ENCODE measurements at places on chromosomes 6 and 20.

- DNase-seq, result peak; percentile 35
Observed at GRCh38 chr6:56345376-56345995, 98.1 kb upstream of the COL21A1 start.

- no peak for DNase-seq
Observed at GRCh38 chr20:14148042-14148441, 152.7 kb downstream of the MACROD2 start.

GRCh38 chr6:142030115-142030619 lies 102.6 kb upstream of the GJE1 start:
- no peak for DNase-seq

DNA sequence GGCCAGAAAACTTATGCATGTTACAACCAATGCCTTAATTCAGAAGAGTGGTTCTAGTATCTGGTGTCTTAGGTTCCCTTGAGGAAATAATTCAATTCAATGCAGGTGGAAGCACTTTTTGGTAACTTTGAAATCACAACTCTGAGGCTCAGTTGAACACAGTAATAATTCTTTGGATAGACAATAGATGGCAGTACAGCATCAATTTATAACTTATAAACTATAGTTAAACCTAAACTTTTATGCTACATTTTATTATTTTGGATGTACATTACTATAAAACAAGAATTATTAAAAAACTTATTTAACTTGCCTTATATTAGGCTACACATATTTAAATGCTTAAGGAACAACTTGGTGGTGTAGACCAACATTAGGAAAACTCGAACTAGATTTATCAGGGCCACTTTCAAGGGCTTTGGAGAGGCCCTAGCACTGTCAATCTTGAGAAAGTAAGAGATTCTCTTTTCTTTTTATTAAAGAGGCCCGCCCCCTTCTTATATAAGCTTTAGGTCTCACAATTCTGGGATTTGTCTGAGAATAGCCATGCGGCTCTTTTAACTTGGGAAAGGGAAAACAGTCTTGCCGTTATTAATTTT lies 85.9 kb downstream of the CRYBG1 start:
- peak; percentile 12 for DNase-seq

GRCh38 chr6:24822696-24823095 lies 24.0 kb upstream of the ARMH2 start:
- DNase-seq, result peak; percentile 10

GRCh38 chr6:73802366-73802765 lies 106.4 kb downstream of the CD109 start:
- DNase-seq, result peak; percentile 36

GRCh38 chr6:47169785-47170616 lies 127.9 kb upstream of the ADGRF1 start:
- DNase-seq, result peak; percentile 50

DNA sequence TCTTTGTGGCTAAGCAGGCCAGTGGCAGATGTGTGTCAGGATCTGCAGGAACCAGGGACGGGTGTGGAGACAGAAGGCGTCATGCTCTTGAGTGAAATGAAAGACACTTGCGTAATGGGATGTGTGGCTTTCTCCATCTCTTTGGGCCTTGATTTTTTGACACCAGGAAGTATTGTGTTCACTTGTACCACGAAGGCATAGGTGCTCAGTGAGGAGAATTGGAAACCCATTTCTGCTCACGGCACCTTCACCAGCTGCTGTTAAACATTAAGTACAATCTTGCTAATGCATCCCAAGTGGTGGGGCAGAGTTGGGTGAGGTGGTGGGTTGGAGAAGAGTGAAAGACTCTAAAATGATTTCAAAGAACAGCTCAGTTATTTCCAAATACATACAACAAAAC lies 30.0 kb downstream of the GJA10 start:
- DNase-seq, result no peak

GRCh38 chr20:23626040-23626620 lies 11.6 kb downstream of the CST3 start:
- DNase-seq, result no peak

DNA sequence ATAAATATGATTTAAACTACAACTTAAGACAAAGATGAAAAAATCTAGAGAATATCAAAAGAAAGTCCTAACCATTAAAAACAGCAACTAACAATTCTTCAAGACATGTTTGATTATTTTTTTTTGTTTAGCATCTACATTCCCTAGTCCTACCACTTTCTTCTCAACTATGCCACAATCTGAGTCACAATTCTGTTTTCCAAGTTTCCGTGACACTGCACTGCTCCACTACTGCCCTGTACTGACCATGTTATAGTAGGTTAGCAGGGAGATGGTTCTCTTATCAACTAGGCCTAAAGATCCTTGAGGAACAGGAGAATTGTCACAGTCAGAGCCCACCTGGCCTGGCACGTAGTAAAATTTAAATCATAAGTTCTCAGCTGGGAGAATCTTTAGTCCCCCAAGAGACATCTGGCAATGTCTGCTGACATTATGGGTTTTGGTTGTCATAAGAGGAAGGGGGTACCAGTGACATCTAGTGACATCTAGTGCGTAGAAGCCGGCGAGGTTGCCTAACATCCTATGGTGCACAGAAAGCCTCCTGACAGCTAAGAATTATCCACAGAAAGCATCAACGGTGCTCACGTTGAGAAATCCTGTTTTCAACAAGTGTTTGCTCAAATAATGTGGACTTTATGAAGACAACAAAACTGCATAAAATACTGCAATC lies 100.5 kb downstream of the PDE10A start:
- no peak for DNase-seq

DNA sequence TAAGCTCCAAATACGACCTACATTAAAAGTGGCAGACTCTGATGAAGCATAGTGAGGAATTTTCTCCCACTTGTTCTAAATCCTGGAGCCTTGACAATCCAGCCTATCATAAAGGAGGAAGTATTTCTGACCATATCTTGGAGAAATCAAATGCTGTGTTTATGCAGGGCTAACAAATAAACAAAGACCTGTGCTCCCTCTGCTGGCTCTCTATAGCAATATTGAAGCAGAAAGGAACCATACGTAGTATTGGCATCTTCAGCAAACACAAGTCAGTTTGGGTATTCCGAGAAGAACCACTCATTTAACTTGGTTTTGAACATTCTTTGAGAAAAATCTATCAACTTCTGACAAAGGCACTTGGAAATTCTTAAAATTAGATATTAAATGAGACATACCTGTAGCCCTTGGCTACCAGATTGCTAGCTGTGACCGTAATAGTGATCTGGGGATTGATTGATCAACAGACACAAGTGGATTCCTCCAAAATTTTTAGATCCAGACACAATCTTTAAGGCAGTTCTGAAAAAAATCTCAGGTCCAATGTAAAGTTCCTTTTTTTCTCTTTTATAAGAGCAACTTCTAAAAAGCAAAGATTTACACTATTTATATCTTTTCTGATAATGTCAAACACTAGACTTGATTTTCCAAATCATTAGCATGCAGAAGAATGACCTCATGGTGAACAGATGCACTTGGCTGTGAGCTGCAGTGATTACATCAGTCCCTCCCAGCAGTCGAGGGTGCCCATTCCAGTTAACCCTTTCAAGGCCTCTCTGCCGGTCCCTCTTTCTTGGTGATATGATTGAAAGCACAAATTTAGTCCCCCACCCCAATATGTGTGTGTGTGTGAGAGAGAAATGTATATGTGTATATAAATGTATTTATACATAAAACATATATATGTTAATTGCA lies 40.2 kb downstream of the INSM1 start:
- DNase-seq, result peak; percentile 21

GRCh38 chr6:145384503-145384902 lies 350.8 kb downstream of the EPM2A start:
- no peak for DNase-seq

DNA sequence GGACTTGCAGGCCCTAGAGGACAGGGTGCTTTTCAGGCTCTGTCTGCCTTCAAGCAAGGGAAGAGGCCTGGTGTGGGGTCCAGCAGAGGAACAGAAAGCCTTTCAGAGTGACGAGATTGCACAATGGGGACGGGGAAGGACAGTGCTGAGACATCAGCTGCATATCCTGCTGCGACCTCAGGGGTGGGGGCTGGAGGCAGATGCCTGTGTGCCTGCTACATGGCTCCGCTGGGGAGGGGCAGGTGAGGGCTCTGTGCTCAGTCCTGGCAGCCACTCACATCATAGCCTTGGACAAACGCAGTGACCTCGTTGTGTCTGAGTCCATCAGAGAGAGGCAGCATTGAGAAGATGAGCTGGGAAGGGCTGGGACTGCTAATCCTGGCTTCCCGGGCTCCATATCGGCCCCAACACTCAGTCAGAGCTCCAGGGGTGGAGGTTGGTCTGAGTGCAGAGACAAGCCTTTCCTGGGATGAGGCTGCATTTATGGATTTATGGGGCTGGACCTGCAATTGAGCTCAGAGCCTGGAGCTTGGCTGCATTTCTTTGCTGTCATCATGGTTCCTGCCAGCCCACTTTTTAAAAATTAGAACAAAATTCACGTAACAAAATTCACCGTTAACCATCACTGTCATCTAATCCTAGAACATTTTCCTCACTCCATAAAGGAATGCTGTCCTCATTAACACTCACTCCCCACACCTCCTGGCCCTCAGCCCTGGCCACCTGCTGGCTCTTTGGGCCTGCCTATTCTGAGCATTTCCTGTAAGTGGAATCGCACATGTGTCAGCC lies 196.9 kb upstream of the SLC24A3 start:
- DNase-seq, result no peak

- DNase-seq, result no peak
Observed at GRCh38 chr6:143125455-143125854, 64.8 kb downstream of the AIG1 start.

All from HFFc6 (cell line).